ENCODE measurements at places on chromosomes 2 and 18.

DNA sequence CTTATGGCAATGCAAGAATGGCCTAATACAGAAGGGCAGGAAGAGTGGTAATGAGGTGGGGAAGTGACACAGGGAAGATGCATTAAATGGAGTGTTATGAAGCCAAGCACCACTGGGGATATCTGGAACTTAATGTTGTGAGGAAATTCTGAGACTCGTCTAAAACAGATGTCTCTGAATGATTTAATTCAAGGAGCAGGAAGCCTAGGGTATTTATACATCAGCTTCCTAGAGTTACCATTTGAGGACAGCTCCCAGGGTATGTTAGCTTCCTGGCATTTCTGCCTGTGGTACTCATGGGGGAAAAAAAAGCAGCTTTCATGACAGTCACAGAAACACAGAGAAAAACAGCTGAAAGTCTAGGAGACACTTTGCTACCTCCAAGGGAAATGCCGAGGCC lies 989.5 kb downstream of the CBLN2 start:
- no peak for DNase-seq

GRCh38 chr2:165376571-165376975 lies 92.9 kb upstream of the CSRNP3 start:
- DNase-seq, result no peak

- no peak for DNase-seq
Observed at GRCh38 chr2:121075641-121076497, 209.1 kb downstream of the TFCP2L1 start.

- no peak for DNase-seq
Observed at GRCh38 chr2:177318613-177319012, 54.1 kb upstream of the NFE2L2 start.

DNA sequence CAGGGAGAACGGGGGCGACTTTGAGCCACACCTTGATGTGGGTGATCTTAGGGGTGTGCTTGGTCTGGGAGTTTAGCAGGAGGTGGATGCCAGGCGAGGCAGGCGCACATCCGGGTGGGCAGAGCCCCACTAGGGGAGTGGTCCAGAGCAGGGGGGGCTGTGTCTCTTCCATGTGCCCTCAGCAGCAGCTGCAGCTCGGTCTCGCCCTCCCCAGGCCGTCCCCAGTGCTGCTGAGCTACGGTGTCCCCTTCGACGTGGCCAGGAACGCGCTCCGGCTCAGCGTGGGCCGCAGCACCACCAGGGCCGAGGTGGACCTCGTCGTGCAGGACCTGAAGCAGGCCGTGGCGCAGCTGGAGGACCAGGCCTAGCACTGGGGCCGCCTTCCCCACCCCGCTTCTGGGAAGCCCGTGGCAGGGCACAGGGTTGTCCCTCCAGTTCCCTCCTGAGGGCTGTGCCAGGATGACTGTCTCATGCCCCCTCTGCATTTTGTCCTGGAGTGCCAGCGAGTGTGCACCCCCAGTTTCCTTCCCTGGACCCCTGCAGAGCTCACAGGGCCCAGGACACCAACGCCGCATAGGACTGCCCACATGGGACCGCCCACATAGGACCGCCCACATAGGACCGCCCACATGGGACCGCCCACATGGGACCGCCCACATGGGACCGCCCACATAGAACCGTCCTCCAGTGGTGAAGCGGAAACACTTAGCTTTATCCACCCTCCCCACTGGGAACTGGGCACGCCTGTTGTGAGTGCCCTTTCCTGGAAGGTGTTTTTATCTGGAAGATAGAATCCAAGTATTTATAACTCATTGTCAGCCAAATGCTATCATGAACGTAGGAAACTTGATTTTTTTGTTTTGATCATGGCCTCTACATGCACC lies 1.9 kb upstream of the ESPNL start:
- no peak for DNase-seq

- peak; percentile 74 for DNase-seq
Observed at GRCh38 chr2:105376789-105377240, 22.0 kb downstream of the FHL2 start.

GRCh38 chr2:158719403-158719802 lies 75.7 kb upstream of the DAPL1 start:
- DNase-seq, result no peak

- DNase-seq, result no peak
Observed at GRCh38 chr2:240990726-240991377, 7.6 kb upstream of the SNED1 start.

DNA sequence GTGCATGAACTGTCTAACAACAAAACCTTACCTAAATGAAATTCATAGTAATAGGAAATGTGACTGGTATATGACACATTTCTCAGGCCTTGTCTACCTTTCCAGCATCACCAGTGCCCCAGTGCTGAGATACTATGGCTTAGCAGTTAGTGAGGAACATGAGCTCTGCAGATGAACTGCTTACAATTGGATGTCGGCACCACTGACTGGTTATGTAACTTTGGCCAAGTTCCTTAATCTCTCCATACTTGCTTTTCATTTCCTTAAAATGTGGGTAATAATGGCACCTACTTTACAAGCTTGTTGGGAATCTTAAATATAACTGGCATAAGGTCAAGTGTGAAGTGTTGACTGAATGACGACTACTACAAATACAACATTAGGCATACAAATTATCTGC lies 136.3 kb downstream of the OLA1 start:
- no peak for DNase-seq

DNA sequence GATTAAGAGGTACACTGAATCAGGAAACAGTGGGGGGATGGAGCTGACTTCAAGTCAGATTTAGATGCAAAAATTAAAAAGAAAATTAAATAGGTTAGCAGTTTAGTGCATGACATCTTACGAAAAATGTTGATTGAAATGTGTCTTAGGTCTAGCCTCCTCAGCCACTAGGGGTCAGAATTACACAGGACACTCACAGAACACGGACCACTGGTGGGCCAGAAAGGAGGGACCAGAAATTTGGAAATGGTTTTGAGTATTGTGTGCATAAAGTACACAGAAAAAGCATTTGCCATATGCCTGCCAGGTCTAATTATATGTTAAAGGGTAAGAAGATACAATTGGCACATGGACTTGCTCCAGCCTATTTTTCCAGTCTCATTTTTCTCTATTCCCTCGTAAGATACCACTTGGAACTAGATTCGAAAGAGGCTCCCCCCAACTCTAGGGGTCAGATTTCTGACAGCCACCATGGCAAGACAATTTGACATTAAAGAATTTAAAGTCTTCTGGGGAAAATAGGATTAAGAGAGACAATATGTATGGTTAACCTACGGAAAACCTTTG lies 550.2 kb upstream of the SETBP1 start:
- DNase-seq, result no peak

GRCh38 chr2:182666674-182667314 lies 49.3 kb upstream of the DNAJC10 start:
- DNase-seq, result no peak

- no peak for DNase-seq
Observed at GRCh38 chr18:70698574-70698973, 409.7 kb downstream of the SOCS6 start.

DNA sequence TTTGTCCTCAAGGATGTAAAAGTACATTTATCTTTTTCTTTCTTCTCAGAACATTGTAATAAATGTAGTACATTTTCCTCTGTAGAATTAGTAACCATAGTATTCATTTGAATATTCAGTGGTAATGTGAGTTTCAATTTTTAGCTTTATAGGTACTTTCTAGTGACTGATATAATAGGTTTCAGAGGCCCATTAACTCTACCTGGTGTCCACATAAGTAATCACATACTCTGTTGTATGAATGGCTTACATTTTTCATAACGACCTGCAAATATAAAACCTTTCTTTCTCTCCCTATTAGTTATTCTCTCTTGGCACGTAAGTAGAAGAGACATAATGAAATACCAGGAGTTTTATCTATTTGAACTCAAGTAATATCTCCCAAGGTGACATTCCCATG lies 1017.6 kb downstream of the DPP10 start:
- no peak for DNase-seq

GRCh38 chr2:170361090-170361936 lies 183.4 kb downstream of the MYO3B start:
- DNase-seq, result no peak

DNA sequence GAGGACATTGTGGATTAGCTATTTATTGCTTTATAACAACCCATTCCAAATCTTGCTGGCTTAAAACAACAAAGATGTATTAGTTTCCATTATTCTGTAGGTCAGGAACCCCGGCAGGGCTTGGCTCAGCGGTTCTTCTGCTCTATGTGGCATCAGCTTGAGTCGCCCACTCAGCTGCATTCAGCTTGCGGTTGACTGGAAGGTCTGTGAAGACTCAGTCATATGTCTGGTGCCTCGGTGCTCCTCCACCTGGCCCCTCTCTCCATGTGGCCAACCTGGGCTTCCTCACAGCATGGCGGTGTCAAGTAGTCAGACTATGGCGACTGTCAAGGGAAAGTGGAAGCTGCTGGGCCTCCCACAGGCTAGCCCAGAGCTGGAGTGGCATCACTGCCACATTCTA lies 48.6 kb downstream of the EMILIN2 start:
- DNase-seq, result no peak

DNA sequence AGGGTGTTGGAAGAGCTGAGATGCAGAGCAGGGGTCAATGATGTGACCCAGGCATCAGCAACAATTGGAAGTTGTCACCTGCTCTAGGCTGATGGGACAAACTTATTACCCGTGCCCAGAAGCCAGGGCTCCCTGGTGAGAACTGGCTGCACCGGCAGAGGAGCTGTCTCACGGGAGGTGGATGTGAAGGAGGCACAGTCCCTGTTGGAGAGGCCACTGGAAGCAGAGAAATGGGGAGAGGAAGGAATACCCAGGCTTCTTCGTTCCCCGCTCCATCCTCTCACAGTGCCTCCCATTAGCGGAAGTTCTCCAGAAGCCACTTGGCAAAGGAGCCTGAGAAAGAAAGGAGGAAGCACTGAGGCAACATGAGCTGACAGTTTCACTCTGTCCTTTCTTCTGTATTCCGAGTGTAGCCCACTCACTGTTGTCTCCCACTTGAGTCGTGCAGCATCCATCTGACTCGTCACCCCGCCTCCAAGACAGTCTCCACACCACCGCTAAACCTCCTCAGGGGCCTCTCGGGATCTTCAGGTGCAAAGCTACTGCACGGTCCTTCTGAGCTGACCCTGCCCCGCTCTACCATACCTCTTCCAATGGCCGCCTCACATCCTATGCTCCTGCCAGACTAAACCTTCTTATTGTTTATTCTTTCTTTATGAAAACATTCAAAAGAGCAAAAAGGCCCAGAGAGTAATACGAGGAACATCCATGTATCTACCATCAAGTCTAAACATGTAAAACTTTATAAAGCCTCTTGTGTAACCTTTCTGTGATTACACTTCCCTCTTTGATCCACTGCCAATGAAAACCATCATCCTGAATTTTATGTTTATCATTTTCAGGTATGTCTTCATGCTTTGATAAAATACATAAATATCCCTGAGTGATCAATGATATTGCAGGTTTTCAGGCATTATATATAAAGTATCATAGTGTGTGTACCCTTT lies 19.1 kb upstream of the AFTPH start:
- DNase-seq, result no peak

DNA sequence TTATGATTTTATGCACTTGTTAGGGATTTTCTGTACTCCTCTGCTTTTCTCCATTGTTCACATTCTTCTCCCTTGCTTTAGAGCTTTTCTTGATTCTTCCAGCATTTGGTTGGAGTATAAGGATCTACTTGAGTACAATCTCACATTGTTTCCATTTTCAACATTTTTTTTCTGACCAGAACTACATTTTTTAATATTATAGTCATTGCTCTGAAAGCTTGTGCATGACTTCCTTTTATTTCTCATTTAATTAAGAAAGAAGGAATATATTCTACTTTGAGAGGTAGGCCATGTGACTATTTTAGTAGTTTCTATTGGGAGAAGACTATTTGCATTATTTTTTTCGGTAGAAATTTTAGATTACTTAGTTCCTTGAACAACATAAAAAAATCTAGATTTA lies 200.4 kb downstream of the TMEM247 start:
- DNase-seq, result peak; percentile 69

DNA sequence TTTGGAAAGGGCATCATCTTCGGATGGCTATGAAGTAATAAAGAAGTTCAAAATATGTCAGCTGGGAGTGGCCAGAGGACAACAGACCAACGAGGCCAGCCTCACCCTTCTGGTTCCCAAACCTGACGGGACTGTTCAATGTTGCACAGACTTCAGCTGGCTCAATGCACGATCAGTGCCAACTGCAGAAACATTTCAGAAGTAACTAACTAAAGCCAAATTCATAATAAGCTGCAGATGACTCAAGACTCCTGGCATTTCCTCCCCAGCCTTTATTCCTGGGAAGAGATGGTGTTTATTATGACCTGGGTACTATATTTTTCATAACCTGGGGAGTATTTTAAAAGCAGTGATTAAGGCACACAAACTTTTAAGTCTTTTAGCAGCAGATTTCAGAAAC lies 3.8 kb upstream of the ATP6V1C2 start:
- peak; percentile 6 for DNase-seq

- DNase-seq, result no peak
Observed at GRCh38 chr18:74219056-74219455, 70.7 kb downstream of the TIMM21 start.

DNA sequence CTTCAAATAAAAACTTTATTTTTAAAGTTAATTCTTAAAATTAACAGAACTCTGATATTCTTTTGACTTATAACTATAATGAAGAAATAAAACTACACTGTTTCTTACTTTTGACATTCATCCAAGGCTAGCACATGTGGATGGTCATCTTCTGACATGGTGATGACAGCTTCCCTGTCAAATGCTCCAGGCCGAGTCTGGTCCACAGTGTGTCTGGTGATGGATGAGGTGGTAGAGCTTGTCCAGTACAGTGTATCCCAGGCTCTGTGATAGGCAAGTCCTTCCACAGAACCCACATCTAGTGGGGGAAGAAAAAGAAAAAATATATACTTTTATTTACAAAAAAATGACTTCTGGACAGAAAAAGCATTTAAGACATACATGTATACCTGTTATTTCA lies 1529.5 kb downstream of the LRP1B start:
- DNase-seq, result peak; percentile 5

GRCh38 chr18:48031641-48032040 lies 101.2 kb upstream of the SMAD2 start:
- no peak for DNase-seq

DNA sequence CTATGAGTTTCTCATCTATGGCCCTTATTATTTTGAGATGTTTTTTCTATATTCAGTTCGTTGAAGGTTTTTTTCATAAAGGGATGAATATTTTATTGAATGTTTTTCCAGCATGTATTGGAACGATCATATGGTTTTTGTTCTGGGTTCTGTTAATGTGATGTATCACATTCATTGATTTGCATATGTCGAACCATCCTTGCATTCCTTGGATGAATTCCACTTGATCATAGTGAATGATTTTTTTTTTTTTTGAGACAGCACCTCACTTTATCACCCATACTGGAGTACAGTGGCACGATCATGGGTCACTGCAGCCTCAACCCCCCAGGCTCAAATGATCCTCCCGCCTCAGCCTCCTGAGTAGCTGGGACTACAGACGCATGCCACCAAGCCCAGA lies 5.5 kb upstream of the NEMP2 start:
- DNase-seq, result no peak

GRCh38 chr2:20531633-20532262 lies 84.9 kb downstream of the RHOB start:
- DNase-seq, result no peak

Data from fibroblast of skin of left biceps (primary cell).